ENCODE measurements at places on chromosomes 2 and 18.

- DNase-seq = no peak
These were observed 339.4 kb downstream of the CMPK2 start for GRCh38 chr2:6526093-6526824.

- DNase-seq = no peak
These were observed 39.4 kb downstream of the NBAS start for GRCh38 chr2:15521641-15522181.

- peak; percentile 73 for DNase-seq
These were observed 925 bp downstream of the SESTD1 start for GRCh38 chr2:179263446-179264367.

DNA sequence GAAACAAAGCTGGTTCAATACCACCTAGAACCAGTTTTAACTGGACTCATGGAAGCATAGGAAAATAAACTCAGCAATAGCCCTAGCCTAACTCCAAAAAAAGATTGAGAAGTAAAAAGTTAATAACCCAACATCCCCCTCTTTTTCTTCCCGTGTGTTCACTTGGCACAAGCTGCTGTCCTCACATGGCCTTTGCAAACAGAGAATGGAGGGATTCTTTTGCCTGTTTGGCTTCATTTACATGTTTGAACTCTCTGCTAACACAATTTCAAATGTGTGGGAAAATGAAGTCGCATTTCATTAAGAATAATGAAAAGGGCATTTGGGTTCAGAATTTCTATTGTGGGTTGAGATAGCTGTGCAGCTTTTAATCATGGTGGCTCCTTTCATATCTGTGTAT lies 589.2 kb upstream of the LRRTM1 start:
- no peak for DNase-seq

GRCh38 chr2:234326694-234327093 lies 170.2 kb downstream of the ARL4C start:
- DNase-seq = no peak

GRCh38 chr2:10559634-10560224 lies 111.6 kb upstream of the ODC1 start:
- no peak for DNase-seq

Data from C1 segment of cervical spinal cord (tissue), 14 donors.